Left ventricle myocardium inferior (tissue), 1 donor: ENCODE measurements at places on chromosomes 1 and 21. TPM values are rescaled to one million over a fixed set of nuclear protein-coding genes. Genes with fewer than 3 reads are reported as not detected.

DNAH14 gene
- total RNA-seq = 3.0 TPM

GRCh38 chr1:39489567-39490239 is 1.7 kb upstream of the BMP8A start:
- H3K4me1 ChIP-seq = peaks cover 21% of the 10 kb centered on the region
- H3K27ac ChIP-seq = no peak overlapping the region
- DNase-seq = no peak
- H3K36me3 ChIP-seq = peaks cover 34% of the 10 kb centered on the region
- H3K27me3 ChIP-seq = peaks cover 41% of the 10 kb centered on the region

KCNK1 gene
- 25.2 TPM for total RNA-seq

PRAMEF2 gene
- not detected for total RNA-seq

- no peaks in the 10 kb centered on the region for H3K4me1 ChIP-seq
- no peaks in the 10 kb centered on the region for H3K27me3 ChIP-seq
- H3K4me3 ChIP-seq = no peak overlapping the region
- H3K27ac ChIP-seq = no peak overlapping the region
Measured at GRCh38 chr1:239189998-239190512, 196.3 kb upstream of the CHRM3 start.

DNA sequence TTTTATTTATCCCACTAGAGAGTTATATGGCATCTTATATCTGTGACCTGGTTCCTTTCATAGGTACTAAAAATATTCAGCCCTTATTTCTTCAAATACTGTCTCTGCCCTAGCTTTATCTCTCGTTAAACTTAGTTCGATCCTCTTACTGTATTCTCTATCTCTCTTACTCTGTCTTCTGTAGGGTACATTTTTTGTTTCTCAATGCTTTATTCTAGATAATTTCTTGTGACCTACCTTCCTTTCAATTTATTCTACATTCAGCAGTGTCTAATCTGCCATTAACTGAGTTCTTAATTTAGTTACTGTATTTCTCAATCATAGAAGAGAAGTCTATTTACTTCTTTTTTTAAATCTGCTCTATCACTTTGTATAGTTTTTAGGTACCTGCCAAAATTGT is 1.8 kb upstream of the ZFP69 start:
- peaks cover 3% of the 10 kb centered on the region for H3K36me3 ChIP-seq
- H3K27ac ChIP-seq = no peak overlapping the region
- no peak overlapping the region for H3K4me3 ChIP-seq
- H3K27me3 ChIP-seq = no peaks in the 10 kb centered on the region
- no peak for DNase-seq

FNDC10 gene
- total RNA-seq = 3.6 TPM
